NCI-H510A (cell line): ENCODE measurements at places on chromosomes 13 and 19.

GRCh38 chr13:96090240-96091101 is 564 bp downstream of the HS6ST3 start:
- no peak for DNase-seq

- no peak for DNase-seq
Observed at GRCh38 chr13:106036870-106037269, 498.6 kb downstream of the EFNB2 start.

DNA sequence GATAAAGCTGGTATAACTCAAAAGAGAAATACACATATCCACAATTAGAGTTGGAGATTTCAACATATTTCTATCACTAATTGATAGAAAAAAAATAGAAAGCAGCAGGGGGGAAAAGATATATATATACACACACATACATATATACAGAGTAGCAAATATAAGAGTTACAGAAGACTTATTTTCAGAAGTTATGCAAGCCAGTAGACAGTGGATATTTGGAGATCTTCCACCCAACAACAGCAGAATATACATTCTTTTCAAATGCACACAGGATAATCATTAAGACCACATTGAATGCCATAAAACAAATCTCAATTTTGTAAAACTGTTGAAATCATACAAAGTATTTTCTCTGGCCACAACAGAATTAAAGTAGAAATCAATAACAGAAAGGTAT is 192.8 kb downstream of the LACC1 start:
- DNase-seq: no peak

GRCh38 chr13:114095486-114095885 is 36.9 kb downstream of the RASA3 start:
- DNase-seq: no peak

DNA sequence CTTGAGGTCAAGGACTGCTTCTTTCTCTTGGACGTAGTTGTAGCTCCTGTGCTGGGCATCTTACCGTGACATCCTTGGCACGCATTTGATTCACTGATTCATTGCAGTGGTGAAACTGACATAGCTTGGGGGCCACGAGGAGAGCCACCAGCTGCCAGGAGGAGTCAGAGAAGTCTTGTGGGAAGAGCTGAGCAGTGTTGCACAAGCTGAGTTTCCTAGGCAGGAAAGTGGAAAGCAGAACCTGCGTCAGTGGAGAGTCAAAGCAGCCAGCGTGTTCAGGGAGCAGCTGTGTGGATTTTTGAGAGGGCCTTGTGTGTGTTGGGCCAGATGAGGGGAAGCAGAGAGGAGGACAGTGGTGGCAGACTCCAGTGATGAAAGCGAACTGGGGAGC is 5.3 kb upstream of the GPR183 start:
- no peak for DNase-seq

- no peak for DNase-seq
Observed at GRCh38 chr13:40394304-40394985, 272.0 kb downstream of the FOXO1 start.

DNA sequence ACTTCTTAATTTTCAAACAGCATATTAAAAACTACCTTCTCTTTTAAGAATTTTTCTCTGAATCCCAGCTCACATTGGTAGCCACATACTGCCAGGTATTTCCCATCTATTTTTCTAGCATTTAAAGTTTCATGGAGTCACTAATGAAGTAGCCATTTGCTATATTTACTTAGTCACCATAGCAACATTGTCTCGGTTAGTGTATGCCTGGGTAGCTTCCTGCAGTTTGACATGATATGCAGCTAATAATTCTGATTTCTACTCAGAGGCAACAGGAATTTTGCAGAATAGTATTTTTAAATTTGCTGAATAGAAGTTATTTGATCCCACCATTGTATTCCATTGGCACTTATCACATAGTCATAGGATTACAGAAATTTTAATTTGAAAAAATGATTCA is 30.9 kb upstream of the KCTD4 start:
- no peak for DNase-seq

- peak; percentile 0 for DNase-seq
Observed at GRCh38 chr13:74210693-74211393, 76.6 kb upstream of the KLF12 start.
